ENCODE measurements at places on chromosomes 13 and 19.
A peak's percentile ranks its signal among the peaks of the same experiment; 100 is the strongest.

DNA sequence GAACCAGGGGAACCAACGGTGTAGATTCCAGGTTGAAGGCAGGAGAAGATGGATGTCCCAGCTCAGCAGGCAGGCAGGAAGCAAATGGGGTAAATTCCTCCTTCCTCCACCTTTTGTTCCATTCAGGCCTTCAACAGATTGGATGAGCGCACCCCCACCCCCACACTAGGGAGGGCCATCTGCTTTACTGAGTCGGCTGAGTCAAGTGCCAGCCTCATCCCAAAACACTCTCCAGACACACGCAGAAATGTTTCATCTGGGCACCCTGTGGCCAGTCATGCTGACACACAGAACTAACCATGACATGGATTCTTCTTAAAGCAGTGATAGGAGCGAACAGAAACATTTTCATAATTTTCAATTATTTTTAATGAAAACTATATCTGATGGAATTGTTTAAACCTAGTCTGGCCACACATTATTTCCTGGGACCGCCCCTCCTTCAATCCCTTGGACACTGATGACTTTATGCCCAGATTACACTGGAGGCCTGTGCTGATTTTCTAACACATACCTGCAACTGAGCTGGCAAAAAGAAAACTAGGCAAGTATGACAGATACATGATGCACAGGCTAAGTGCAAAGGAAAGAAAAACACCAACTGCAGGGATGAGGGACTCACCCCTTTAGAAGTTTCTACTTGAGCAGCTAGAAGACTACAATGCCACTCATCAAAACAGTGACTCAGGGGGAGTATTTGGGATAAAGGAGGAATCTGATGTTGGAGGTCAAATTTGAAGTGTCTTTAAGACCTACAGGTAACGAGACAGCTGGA lies 154.2 kb downstream of the TNFRSF19 start:
- DNase-seq, result no peak

- peak; percentile 63 for DNase-seq
Measured at GRCh38 chr13:45340422-45341033, 455 bp downstream of the TPT1 start.

DNA sequence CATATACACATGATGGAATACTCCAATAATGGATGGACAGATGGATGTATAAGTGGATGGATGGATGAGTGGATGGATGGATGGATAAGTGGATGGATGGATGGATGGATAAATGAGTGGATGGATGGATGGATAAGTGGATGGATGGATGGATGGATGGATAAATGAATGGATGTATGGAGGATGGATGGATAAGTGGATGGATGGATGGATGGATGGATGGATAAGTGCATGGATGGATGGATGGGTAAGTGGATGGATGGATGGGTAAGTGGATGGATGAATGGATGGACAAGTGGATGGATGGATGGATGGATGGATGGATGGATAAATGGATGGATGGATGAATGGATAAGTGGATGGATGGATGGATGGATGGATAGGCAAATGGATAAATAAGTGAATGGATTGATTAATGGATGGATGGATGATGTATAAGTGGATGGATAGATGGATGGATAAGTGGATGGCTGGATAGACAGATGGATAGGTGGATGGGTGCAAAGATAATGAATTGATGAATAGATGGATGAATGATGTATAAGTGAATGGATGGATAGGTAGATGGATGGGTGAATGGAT lies 8.4 kb upstream of the COMP start:
- DNase-seq, result no peak

DNA sequence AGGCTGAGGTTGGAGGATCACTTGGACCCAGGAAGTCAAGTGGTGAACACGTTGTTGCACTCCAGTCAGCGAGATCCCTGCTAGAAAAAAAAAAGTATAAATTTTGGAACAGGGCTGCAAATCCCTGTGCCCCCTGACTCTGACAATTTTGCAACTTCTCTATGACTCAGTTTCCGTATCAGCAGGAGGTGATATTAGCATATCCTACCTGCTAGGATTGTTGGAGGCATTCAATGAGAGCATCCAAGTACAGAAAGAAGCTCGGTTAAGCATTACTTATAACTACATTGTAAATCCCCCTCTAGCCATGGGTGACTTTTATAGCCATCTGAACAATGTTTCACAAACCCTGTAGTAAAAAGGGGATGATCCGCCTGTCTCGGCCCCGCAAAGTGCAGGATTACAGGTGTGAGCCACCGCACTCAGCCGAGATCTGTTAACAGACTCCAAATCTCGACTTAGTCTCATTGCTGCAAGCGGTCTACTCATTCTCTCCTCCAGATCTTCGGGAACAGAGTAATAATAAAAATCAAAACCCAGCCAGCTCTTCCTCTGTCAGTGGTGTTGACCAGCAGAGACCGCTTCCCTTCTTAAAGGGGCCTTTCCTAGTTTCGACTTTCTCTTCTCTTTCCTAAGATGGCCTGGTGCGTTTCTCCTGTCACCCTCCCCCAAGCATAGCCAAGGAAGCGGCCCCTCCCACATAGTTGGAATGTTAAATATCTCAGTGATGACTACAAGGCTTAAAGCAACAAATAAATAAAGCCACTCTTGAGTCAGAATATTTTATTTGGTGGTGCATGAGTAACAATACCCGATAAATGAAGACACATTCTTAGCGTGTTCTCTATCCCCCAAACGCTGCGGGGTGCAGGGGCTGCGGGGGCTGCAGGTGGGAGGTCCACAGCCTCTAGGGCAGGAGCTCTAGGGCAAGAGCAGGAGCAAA lies 10.3 kb upstream of the BICRA start:
- no peak for DNase-seq

- DNase-seq, result no peak
Measured at GRCh38 chr19:42284591-42285341, 15.7 kb downstream of the CIC start.

DNA sequence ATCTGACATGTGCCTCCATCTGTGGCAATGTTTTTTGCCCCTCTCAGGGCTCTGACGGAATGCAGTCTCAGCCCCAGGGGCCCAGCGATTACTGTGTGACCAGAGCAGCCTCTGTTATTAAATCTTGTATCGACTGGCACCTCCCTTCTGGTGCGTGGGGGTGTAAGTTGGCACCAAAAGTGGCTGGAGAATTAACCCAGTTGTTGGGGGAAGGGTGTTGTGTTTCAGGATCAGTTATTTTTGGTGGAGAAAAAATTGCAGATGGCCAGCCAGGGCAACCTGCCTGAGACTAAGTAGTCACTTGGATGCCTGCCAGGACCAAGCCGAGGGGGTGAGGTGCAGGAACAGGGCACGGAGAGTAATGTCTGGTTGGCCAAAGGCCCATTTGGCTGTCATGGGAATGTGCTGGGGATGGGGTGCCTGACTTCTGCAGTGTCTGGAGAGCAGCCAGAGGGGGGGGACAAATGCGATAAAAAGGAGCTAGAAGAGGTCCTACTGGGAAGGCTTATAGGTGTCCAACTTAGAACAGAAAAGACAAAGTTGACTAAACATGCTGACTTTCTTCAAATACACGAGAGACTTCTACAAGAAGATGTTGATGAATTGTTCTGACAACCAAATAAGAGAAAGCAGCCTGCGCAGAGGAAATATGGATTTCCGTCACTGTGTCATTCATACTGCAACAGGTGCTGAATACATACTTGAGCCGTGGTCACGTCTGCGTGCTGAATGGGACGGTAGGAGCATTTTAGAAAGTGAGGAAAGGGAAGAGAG lies 69.8 kb downstream of the SIAH3 start:
- peak; percentile 70 for DNase-seq

- DNase-seq, result no peak
Measured at GRCh38 chr13:29845440-29846056, 4.9 kb downstream of the UBL3 start.

- DNase-seq, result no peak
Measured at GRCh38 chr13:92074658-92075057, 676.2 kb downstream of the GPC5 start.

- no peak for DNase-seq
Measured at GRCh38 chr13:107185889-107186288, 618.0 kb upstream of the ARGLU1 start.

DNA sequence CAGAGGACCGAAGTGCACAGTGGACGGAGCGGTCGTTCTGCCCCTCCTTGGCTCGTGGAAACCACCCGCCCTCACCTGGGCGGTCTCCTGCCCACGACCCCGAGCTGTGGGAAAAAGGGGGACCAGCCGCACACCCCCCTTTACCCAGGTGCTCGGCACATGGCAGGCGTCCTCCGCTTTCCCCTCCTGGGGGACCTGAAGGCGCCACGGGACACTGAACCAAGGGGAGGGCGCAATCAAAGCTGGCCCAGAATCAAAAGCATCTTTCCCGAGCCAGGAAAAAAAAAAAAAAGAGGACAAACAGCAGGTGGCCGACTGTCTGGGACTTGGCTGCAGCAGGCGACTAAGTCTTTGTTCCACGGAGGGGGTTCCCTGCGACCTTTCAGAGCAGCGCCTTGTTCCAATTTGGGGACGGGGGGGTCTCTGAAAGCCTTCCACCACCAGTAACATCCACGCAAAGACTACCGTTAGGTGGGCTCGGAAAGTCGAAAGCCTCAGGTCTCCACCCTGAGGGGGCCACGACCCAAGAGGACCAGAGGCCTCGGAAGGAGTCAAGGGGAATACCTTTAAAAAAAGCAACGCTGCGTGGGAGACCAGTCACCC lies 1.1 kb downstream of the MBD3 start:
- peak; percentile 75 for DNase-seq

DNA sequence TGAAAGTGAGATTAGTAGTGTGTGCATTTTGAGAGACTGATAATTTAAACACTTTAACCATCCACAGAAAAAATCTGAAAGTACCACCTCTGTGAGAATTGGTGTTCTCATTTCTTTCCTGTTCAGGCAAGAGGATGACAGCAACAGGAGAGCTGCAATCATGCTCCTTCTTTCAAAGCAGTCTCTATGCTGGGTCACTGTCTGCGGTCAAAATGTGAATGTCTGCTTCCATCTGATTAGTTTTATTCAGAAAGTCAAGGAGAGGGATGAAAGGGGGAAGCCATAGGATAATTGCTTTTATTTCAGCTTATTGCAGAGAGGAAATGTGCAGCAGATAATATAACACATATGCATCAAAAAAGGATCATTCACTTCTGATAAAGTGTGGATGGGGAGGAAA lies 314.0 kb upstream of the GPC6 start:
- DNase-seq, result no peak

- DNase-seq, result no peak
Measured at GRCh38 chr13:82597747-82598146, 1284.5 kb downstream of the SLITRK1 start.

GRCh38 chr19:1656988-1657536 lies 4.6 kb upstream of the TCF3 start:
- no peak for DNase-seq

GRCh38 chr13:48012668-48013067 lies 11.6 kb upstream of the SUCLA2 start:
- DNase-seq, result no peak

DNA sequence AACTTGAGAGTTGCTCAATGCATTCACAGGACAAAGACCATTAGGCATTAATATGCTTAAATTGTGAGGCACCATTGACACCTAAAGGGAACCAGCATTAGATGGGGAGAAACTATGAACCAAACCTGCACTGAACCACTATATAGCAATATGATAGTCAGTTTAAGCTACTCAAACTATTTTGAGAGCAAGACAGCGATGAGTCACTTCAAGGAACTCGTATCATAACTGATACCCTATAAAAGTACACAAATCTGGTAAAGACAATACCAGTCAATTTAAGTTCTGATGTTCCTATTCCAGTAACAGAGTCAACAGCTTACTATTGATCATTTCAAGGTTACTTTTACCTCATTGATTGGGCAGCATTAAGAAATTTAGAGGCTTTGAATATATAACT lies 151.3 kb upstream of the ATXN8OS start:
- no peak for DNase-seq

DNA sequence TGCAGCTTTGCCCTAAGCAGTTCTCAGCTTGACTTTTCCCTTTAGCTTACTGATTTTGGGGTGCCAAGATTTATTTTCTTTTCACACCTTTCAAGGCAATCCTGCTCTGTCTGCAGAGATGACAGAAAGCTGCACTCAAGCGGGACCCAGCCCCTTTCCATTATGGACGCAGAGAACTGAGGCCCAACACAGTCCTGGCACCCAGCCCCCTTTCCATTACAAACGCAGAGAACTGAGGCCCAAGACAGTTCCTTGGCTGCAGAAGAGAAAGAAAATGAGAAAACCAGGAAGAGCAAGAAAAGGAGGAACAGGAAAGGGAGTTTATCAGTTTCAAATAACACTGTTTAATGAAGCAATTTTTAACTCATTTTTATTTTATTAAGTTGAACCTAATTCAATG lies 36.8 kb upstream of the ATP11A start:
- DNase-seq, result no peak

DNA sequence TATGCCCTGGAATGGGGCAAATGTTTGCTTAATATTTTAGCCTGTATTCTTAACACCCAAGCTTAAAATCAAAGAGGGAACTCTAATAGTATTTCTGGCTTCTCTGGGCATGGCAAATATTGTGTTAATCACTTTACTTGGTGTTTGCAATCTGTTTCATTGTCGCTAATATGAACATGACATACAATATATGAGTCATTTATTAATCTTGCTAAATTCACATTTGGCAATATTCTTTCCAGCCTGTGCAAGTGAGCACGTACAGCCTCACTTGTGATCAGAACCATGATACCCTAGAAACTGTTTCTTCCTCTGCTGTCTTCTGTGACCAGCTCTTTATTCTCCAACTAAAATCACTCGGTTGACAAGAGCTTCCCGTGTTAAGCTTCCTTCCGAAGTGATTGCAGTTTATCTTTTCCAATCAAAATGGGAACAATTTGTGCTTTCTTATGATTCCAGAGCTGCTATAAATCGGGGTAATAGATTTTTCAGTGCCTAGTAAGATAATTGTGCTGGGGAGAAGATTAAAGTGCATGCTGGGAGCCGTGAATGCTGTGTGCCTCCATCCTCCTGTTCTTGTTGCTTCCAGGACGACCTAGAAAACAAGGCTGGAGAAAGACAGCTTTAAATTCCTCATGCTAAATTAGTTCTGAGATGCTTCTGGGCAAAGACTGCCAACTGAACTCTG lies 153.0 kb upstream of the TMTC4 start:
- DNase-seq, result no peak

DNA sequence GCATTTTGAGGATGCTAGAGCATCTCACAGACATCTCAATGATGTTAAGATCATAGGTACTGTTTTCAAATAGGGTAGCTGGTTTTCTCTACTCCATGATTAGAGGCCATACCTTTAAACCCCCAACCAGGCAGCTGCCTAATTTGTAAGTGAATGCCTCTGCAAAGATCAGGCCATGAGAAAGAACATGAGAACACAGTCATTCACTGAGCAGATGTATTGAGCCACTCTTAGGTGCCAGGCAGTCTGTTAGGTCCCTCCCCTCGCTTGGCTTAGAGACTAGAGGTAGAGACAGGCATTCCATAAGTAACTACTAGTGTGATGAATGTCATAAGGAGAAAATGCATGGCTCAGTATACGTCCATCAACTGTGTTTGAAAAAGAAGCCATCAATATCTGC lies 410.0 kb downstream of the FGF9 start:
- peak; percentile 23 for DNase-seq

- no peak for DNase-seq
Measured at GRCh38 chr19:28634837-28635236, 578.1 kb downstream of the UQCRFS1 start.

GRCh38 chr13:26557051-26557392 lies 461 bp upstream of the WASF3 start:
- no peak for DNase-seq
